ENCODE measurements at places on chromosomes 16 and 17. TPM values are rescaled to one million over a fixed set of nuclear protein-coding genes. Genes with fewer than 3 reads are reported as not detected.

The UBB gene
- 1,185 TPM for total RNA-seq

DNA sequence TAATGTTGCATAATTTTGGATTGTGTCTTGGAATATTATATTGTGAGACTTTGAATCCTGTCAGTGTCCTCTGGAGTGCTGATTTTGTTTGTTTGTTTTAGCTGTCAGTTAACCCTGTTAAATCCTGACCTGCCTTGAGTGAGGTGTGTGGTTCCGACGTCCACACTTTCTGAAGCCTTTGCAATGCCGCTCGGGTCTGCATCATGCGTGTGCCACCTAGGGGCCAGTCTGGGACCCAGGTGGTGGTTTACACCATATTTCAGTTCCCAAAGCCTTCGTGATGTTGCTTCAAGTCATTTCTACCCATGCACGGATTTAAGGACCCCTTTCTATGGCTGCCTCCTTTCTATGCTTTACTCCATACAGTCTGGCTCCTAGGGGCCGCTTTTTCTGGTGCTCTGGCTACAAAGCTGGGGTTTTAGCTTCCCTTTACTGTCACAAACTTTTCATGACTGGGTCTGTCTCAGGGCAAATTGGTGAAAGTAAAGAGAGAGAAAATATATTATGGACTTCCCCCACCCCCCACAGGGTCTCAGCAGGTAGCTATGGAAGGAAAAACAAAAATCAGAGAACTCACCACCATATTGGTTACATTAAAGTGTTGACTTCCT lies 11.4 kb upstream of the OR4D1 start:
- no peak for DNase-seq
- H3K4me1 ChIP-seq = no peaks in the 10 kb centered on the region
- H3K4me3 ChIP-seq = no peak overlapping the region
- peaks cover 48% of the 10 kb centered on the region for H3K27me3 ChIP-seq
- no peak overlapping the region for H3K27ac ChIP-seq

- DNase-seq = no peak
- H3K4me1 ChIP-seq = no peaks in the 10 kb centered on the region
- H3K27ac ChIP-seq = no peak overlapping the region
- no peak overlapping the region for H3K4me3 ChIP-seq
- H3K27me3 ChIP-seq = no peaks in the 10 kb centered on the region
These were observed 48.7 kb downstream of the GPRC5B start for GRCh38 chr16:19835968-19836421.

The KRTAP16-1 gene
- not detected for total RNA-seq

- no peak overlapping the region for H3K27ac ChIP-seq
- H3K27me3 ChIP-seq = peaks cover 10% of the 10 kb centered on the region
These were observed 66.2 kb downstream of the IRF8 start for GRCh38 chr16:85965125-85965524.
